Activated naive CD8-positive, alpha-beta T cell treated with anti-CD3 and anti-CD28 coated beads, Interleukin-2, amount 10 ng/mL, durations not matched to agents 7 days and 5 days (primary cell): ENCODE measurements at places on chromosomes 5 and 9.

DNA sequence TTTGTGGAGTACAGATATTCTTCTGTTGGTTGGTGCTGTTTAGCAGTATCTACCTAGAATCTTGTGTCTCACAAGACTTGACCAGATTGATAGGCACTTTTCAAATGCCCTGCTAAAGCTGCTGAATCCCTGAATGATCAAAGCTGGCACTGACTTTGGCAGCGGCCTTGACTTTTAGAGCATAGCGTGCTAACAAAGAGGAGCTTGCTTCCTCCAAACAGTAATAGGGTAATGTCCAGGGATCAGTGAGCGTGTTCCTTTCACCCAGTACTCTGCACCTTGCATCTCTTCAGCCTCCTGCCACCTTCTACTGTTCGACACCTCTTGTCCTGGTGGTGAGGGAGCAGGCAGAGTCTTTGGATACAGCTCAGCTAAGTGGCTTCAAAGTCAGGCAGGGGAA, 100.8 kb downstream of the IQGAP2 start:
- DNase-seq, result no peak

DNA sequence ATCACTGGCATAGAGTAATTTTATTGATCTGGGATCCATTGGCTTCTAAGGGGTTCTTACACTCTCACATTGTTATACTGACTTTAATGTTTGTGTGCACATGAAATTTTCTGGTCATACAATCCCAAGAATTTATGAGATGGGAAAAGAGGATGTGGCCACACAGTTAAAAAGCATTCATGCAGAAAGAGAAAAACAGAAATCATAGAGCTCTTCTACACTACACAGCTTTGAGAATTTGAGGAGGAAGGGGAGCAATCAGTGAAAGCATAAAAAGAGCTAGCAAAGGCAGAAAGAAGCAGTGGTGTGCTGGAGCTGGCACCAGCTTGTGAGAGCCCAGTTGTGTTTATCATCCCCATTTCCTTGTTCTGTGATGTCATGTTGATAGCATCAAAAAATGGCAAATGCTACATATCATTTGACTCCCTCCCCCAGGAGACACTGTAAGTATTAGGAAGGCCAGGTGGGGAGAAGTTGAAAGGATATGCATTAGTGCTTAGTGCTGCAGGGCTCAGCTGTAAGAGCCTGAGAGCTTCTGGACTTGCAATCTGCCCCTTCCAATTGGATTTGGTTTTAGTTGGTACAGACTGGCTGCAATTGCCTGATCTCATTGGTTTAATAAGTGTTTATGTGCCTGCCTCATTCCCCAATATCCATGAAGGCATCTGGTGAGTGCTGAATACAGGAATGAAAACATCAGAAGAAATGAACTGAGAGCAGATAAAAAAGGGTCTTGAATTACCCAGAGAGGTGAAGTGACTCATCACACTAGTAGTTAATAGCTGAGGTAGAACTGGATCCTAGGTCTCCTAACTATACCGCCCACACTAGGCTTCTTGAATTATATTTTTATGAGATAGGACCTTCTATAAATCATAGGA, 30.9 kb downstream of the RHOBTB3 start:
- no peak for DNase-seq

- DNase-seq, result no peak
Measured at GRCh38 chr5:61290791-61291210, 41.3 kb upstream of the ZSWIM6 start.

GRCh38 chr5:171492781-171493180, 73.3 kb downstream of the FGF18 start:
- no peak for DNase-seq

GRCh38 chr5:141150224-141150992, 551 bp downstream of the PCDHB6 start:
- DNase-seq, result no peak

DNA sequence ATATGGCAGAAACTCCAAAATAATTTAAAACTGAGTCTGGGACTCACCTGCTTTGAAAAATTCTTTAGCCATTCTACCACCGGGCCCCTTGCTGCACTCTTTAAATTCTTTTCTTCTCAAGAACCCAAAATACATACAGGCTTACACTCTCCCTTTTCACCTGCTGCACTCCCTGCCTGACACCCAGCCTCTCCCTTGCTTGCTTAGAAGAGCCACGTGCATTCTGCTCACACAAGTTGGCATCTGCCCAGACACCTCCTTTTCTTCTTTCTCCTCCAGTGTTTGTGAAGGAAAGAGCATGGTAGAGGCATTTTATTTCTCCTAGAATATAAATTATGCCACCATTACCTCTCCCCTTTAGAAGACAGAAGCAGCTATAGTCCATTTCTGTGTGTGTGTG, 39.0 kb upstream of the AOPEP start:
- no peak for DNase-seq

- no peak for DNase-seq
Measured at GRCh38 chr9:137117269-137117731, 2.8 kb upstream of the DPP7 start.

DNA sequence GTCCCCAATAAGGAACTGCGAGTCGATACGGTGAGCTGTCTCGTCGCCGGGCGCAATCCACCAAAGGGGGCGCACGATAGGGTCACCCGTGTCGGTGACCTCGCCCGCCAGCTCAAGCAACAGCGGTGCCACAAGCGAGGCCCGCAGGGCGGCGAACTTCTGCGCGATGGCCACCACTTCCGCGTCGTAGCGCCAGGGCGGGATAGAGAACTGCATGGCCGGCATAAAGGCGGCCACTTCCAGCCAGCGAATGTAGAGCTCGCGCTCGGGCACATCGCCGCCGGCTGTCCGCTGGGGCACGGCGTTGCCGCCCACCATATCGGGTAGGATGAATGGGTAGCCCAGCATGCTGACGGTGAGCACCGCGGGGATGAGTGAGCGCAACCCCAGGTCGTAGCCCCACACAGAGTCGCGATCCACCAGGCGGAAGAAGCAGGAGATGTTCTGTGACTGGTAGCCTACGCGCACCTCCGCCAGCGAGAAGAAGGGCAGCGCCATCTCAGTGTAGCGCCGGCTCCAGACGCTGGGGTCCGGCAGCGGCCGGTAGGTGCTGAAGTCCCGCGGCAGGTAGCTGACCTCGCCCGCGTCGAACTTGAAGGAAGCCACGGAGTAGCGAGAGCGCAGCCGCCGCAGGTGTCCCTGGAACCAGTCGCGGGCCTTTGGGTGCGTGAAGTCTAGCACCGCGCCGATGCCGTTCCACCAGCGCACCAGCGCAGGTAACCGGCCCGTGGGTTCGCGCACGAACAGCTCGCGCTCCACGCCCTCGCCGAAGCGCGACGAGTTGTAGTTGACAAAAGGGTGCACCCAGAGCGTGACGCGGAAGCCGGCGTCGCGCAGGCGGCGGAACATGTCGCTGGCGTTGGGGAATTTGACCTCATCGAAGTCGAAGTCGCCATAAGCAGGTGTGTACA, 5.5 kb downstream of the MYORG start:
- DNase-seq, result no peak

- DNase-seq, result no peak
Measured at GRCh38 chr5:64707191-64707590, 16.9 kb downstream of the SHISAL2B start.

GRCh38 chr5:21173036-21173435, 1185.0 kb upstream of the CDH18 start:
- no peak for DNase-seq

DNA sequence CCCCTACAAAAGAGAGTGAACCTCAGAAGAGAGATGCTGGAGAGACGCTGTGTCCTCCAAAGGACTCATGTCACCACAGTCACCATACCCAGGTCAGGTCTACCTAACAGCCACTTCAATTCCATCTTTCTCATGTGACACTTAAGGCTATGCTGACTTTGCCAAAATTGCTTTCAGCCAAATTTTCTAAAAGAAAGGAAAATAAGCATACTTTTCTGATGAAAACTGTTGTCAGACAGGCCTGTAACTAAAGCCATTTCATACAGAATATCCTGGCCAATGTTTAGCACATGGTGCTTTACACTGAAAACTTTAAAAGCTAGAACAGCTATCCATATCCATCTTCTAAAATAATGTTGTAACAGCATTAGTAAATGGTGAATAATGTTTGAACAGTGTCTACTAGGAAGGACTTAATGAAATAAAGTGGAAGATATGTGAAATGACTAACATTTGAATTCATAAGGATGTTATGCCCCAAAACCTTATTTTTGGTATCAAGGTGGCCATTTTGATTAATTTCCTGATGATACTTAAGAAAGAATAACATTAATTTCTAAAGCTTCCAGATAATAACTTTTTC, 97.2 kb downstream of the NFIB start:
- DNase-seq, result no peak

- DNase-seq, result no peak
Measured at GRCh38 chr5:77881528-77881927, 105.4 kb upstream of the TBCA start.

DNA sequence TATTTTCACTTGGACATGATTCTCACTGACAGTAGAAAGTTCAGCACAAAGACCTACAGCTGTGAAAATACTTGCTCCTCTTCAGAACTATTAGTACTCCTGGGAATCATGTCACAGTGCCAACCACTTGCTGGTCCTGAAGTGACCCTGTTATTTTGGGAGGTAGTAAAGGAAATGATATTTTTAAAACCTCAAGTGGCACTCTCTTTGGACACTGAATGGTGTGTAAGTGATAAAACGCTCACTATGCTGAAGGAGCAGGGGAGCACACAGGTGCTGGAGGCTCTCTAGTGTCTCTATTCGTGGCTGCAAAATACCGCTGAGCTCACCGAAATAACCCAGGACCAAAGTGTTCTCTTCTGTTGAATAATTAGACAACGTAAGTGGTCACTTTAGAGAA, 76.9 kb upstream of the SPATA31D4 start:
- DNase-seq, result no peak

DNA sequence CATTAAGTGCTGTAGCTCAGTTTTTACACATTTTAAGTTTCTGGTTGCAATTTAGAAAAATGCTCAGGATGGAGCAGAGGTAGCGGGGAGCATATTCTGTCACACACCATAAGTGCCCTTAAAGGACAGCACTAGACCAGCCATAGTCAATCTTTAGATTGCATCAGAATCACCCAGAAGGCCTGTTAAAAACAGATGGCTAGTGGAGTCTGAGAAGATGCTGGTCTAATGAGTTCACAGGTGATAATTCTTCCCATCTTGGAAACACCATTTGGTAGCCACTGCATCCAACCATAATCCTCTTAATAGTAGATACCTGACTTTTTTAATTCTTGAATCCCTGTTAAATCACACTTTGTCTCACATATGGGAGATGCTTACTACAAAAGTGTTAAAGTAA, 113.2 kb downstream of the CDH18 start:
- DNase-seq, result no peak

GRCh38 chr9:27675354-27675753, 102.1 kb upstream of the C9orf72 start:
- no peak for DNase-seq

DNA sequence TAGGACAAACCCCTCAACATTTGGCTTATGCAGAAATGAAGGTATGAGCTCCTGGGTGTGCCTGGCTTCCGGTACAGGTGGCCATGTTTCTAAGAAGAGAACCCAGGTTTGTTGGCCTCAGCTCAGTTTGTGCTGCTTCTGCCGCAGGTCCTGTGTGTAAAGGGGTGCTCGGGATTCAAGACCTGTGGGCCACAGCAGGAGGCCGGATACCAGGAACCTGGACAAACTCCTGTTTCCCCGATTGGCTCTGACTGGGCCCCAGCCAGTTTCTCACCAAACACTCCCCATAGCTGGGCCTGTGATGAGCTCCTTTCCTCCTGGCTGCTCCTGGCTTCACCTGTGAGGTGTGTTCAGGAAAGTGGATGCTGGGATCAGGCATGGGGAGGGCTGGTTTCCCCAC, 271.2 kb upstream of the IRX2 start:
- no peak for DNase-seq

- DNase-seq, result no peak
Measured at GRCh38 chr9:9998491-9999287, 614.1 kb downstream of the PTPRD start.

DNA sequence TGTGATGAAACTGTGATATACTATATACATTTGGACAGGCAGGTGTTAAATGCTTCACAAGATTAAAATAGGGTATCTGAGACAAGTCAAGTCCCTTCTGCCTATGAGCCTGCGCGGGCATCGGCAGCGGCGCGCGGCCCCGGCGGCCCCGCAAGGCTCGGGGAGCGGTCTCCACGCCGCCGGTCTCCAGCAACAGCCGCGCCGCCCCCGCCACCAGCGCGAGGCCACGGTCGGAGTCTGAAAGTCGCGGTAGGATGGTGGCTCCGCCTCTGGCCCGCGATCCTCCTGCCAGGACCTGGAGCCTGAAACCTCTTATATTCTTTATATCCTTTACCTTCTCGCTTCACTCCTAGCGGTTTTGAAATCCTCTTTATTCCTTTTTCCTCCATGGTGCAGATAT, 99.4 kb downstream of the INSL6 start:
- no peak for DNase-seq

DNA sequence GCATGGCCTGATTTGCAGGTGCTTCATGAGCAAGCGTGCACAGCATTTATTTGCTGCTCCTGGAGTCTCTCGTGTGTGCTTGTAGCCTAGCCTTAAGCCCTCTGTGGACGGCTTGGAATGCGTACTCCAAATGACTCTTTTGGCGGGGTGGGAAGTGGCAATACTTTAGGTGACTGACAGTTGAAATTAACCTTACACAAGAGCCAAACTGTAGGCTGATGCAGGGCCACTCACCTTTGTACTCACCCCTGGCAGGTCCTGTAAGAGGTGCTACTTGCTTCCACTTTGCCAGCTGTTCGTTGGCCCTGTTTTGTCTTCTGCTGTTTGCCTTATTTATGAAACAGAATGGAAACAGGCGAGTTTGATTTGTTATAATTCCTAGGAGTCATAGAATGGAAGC, 22.9 kb downstream of the TENT4A start:
- no peak for DNase-seq

GRCh38 chr9:93613791-93614190, 37.4 kb downstream of the PHF2 start:
- no peak for DNase-seq

- no peak for DNase-seq
Measured at GRCh38 chr5:133236541-133236951, 184.7 kb downstream of the HSPA4 start.

GRCh38 chr5:132099076-132099748, 25.6 kb downstream of the CSF2 start:
- no peak for DNase-seq

DNA sequence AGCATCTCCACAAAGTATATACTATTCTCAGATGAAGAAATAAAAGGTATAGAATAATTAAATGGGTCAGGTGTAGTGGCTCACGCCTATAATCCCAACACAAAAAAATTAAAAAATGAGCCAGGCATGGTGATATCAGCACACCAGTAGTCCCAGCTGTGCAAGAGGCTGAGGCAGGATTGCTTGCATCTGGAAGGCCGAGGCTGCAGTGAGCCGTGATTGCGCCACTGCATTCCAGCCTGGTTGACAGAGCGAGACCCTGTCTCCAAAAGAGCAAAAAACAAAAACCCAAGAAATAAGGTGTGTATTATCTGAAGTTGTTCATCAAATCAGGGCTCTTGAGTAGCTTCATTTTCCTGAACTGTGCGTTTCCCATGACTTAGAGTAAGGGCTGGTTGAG, 83.2 kb upstream of the MYO10 start:
- no peak for DNase-seq
